Dorsolateral prefrontal cortex (tissue), 122 donors: ENCODE measurements at places on chromosomes 13 and 19. TPM values are rescaled to one million over a fixed set of nuclear protein-coding genes. Genes with fewer than 3 reads are reported as not detected.

GRCh38 chr19:45554481-45554880, 30.1 kb downstream of the OPA3 start:
- no peak for DNase-seq

DNA sequence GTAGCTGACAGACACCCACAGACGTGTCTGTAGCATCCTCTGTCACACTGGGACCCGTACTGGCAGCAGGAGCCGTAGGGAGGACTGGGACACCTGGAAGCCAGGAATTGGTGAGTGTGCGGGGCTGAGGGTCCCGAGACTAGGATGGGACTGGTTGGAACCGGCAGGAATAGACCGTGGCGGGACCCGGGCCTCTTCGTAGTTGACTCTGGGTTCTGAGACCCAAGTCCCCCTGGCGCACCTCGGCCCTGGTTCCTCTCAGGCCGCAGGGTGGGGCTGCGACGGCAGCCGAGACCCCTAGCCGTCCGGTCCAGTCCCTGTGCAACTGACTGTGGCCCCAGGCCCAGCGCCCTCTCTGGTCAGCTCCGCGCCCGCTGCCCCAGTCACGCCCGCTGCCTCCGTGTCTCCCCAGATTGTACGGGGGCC, 64.7 kb downstream of the ZNF823 start:
- DNase-seq: no peak

DNA sequence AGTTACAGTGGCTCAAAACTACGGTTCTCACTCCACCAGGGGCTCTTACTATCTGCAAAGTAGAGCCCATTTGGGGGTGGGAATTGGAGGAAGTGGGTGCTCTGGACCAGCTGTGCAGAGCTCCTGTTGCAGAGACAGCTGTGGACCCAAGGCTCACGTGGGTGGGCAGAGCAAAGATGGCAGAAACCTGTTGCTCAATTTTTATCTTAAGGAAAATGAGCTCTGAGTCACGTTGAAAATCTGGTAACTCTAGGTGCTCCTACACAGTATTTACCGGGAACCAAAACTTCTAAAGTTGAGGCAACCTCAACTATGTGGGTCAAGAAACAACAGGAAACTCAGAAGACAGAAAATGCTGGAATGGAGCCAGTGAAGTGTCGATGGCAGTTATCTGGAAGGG, 30.2 kb upstream of the SLC15A1 start:
- no peak for DNase-seq

IQCN gene
- total RNA-seq: 5.7 TPM

RNF113B gene
- total RNA-seq: not detected
